ENCODE measurements at places on chromosomes 13 and 19. TPM values are rescaled to one million over a fixed set of nuclear protein-coding genes. Genes with fewer than 3 reads are reported as not detected.

The KCNRG gene
- not detected for total RNA-seq

The BORCS8 gene
- 18.9 TPM for total RNA-seq

The CYP2A6 gene
- total RNA-seq, result 2.0 TPM

The CGB8 gene
- total RNA-seq, result not detected

The RNF126 gene
- total RNA-seq, result 68.0 TPM

The CHERP gene
- total RNA-seq, result 17.2 TPM

The SH2D3A gene
- total RNA-seq, result 21.9 TPM

The GPR12 gene
- not detected for total RNA-seq

The SYNE4 gene
- total RNA-seq, result 2.0 TPM

The DMKN gene
- 237 TPM for total RNA-seq

The NCAN gene
- not detected for total RNA-seq

The SIGLEC5 gene
- total RNA-seq, result 0.49 TPM

The ZNF44 gene
- 11.5 TPM for total RNA-seq

The C1QTNF9B gene
- not detected for total RNA-seq

The COQ8B gene
- 51.1 TPM for total RNA-seq
